Skeletal muscle cell (primary cell): ENCODE measurements at places on chromosomes 1 and 21.

GRCh38 chr1:89815611-89816010 lies 5.2 kb upstream of the LRRC8D start:
- DNase-seq, result no peak

DNA sequence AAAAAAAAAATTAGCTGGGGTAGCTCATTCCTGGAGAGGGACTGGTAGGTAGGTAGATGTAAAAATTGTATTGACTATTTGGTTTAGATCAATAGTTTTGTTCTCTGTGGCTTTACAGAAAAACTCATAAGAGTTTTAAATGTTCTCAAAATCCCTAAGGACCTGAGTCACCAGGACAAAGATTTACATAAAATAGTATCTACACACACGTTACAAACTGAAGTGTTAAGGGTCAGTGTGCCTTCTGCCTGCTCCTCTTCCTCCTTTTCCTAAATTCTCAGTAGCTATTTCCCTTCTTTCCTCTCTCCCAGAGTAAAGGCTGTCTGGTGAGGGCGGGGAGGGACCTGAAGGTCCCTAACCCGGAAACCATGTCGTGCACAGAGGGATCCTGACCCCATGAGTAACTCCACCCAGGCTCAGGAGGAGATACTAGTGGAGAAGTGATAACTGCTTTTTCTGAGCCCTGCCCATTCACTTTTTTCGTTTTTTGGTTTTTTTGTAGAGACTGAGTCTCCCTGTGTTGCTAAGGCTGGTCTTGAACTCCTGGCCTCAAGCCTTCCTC lies 8.1 kb downstream of the PLEKHM2 start:
- no peak for DNase-seq

DNA sequence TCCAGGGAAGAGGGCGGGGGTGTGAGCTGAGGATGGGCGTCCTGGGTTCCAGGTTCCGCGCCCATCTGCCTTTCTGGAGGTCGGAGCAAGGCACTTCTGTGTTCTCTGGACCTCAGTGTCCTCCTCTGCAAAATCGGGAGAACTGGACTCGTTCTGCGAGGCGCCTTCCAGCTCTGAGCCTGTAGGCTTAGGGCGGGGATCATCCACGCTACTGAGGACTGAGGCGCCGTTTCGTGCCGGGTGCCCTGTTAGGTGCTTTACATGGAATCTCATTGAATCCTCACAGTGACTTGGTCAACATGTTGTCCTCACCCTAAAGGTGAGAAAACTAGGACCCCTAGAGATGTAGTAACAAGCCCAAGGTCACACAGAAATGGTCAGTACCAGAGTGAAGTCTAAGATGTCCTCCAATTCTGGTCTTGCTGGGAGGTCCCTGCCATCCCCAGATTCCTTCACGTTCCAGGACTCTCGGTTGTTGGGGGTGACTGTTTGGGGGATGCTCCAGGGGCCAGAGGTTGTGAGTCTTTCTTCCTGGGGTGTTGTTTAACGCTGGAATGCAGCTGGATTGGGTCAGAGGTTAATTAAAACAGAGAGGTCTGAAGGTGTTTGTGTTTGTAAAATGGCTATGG lies 677 bp downstream of the PRKAA2 start:
- no peak for DNase-seq

DNA sequence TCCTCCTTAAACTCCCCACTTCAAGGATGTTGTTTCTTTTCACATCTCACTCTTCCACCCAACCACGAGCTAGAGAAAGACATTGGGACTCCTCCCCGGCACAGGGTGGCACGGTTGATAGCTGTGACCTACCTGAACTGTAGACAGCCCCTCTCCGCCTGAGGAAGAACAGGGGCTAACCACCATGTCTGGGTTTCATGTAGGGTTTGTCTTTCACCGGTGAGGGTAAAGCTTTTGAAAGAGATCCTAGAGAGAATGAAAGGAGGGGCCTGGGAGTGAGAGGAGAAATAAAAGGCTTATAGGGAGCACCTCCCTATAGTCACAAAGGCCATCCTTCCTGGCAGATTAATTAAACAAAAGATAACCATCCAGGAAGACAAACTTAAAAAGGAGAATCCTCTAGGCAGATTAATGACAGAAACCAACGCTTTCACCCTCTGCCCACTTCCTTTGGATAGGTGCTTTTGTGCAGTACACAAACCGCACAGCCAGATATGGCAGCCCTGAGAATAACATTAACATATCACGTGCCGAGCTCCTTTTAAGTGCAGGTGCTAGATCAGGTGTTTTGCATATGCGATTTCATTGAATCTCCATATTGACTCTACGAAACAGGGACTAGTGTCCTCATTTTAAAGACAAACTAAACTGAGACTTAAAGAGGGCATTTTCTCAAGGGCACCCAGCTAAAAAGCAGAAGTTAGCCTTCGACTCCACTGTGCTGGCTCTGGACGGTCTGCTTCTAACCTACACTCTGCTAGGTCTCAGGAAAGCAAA lies 178.1 kb upstream of the RUNX1 start:
- DNase-seq, result no peak

- DNase-seq, result no peak
Measured at GRCh38 chr1:44030605-44031251, 534 bp downstream of the SLC6A9 start.

- DNase-seq, result no peak
Measured at GRCh38 chr1:28417926-28418637, 48.5 kb downstream of the PHACTR4 start.

DNA sequence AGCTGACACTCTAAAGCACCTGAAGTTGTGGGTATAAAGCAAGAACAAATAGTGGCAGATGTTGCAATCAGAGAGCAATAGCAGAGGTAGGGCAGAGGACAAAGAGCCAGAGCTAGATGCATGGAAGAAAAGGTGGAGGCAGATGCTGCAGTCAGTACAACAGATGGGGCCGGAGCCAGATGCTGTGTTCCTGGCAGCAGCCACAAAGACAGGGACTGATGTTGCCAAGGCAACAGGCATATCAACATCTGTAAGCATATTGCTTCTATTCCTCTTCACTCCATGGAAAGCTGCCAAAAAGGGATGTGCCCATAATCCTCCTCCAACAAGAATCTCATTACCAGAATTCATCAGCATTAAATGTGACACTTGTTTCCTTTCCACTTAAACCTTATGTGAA lies 108.0 kb downstream of the TNNI3K start:
- DNase-seq, result no peak

GRCh38 chr1:84582802-84583587 lies 8.8 kb upstream of the CTBS start:
- no peak for DNase-seq

DNA sequence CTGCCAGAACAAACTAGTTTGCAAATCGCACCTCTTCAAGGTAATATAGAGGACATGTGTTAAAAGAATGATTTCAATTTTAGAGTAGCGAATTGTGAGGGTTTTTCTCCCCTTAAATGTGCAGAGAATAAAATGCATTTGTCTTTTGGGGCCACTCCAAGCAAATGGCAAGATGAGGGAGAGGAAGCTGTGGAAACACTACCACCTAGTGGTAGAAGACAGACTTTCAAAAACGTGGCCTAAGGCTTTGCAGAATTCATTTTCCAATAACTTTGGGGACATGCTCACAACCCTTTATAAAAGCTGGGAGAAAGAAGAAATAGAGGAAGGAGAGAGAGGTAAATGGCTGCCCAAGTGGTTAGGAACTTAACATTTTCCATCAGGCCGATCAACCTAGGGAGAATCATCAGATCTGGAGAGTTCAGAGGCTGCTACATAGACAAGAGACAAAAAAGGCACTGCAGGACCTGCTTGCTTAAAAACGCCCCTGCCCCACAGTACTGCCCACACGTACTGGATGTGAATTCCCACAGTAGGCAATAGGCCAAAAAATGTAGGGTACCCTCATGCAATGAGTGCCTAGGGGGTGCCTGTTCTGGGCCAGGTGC lies 15.7 kb upstream of the RCAN1 start:
- DNase-seq, result no peak
